ENCODE measurements at places on chromosomes 2 and 18. TPM values are rescaled to one million over a fixed set of nuclear protein-coding genes. Genes with fewer than 3 reads are reported as not detected.

DNA sequence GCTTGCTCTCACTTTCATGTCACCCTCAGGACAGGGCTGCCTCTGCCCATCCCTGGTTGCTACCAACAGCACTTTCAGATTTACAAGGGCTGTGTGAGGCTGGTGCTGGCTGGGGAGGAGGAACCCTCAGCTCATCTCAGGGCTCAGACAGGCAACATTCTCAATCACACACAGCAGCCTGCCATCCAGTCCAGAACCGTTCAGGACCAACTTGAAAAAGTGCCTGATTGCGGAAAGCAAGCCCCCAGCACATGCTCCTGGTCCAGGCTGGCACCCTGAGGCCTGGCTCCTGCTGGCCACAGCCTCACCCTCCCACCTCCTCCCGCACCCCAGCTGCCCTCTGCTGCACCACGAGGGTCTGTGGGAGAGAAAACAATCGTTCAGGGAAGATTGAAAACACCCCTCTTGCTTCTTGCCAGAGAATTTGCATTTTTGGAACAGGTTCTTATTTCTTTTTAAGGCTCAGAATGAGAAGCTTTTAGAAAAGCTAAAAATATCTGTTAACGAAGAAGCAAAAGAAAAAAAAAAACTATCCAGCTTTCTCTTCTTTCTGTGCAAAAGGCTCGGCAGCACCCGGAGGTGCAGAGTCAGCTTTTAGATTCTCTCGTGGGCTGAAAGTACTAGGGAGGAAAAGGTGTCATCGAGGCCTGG lies 403.8 kb upstream of the ID2 start:
- no peak for DNase-seq
- H3K36me3 ChIP-seq: no peaks in the 10 kb centered on the region
- no peak overlapping the region for H3K27ac ChIP-seq
- no peaks in the 10 kb centered on the region for H3K27me3 ChIP-seq

DNA sequence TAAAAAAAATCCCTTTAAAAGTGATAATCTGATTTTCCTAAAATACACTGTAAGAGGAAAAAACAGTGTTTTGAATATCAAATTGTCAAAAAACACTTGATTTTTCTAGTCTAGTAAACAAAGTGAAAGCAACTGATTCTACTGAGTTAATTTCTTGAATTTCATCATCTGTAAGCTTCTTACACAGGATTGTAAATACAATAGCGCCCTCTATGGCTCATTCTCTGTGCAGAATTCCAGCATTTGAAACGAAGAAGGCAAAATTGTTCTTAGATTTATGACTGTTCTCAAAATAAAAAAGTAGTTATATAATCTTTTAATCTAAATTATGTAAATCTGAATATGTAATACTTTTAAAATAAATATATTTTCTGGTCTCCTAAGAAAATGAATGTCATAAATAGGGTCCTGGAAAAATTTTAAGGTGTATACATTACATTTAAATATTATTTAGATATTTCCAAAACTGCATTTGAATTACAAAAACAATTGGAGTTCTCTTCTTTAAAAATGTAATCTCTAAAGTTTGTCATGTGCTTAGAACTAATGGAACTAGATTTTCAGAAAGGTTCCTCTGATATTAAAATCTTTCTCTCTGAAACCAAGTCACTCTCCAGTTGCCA lies 176.9 kb upstream of the MC4R start:
- H3K4me1 ChIP-seq: no peaks in the 10 kb centered on the region
- DNase-seq: no peak
- H3K4me3 ChIP-seq: no peak overlapping the region
- no peak overlapping the region for H3K27ac ChIP-seq
- no peaks in the 10 kb centered on the region for H3K36me3 ChIP-seq

DNA sequence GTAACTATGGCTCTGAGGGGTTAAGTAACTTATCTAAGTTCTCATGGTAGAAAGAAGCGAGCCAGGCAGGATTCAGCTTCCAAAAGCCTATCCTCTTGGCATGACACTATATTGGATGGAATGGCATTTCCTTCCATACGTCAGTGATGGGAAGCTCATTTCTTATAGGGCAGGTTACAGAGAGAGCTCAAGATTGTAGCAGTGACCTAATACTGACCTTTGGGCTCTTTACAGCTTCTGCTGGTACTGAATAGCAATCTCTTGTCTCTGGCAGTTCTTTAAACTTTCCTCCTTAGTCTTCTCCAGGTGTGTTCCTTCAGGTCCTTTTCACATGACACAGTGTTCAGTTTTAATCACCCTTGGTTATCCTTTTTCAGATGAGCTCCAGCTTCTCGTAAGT lies 133.0 kb downstream of the HRH4 start:
- H3K27ac ChIP-seq: no peak overlapping the region
- no peak for DNase-seq
- H3K4me3 ChIP-seq: no peak overlapping the region
- no peaks in the 10 kb centered on the region for H3K27me3 ChIP-seq
- H3K4me1 ChIP-seq: no peaks in the 10 kb centered on the region

GRCh38 chr18:38368246-38368645 lies 802.6 kb upstream of the CELF4 start:
- DNase-seq: no peak
- H3K27ac ChIP-seq: no peak overlapping the region
- no peaks in the 10 kb centered on the region for H3K27me3 ChIP-seq

The CD226 gene
- 0.36 TPM for total RNA-seq

- no peak overlapping the region for H3K4me3 ChIP-seq
- no peak for DNase-seq
- H3K36me3 ChIP-seq: peaks cover 41% of the 10 kb centered on the region
- no peak overlapping the region for H3K27ac ChIP-seq
- no peaks in the 10 kb centered on the region for H3K4me1 ChIP-seq
- no peaks in the 10 kb centered on the region for H3K27me3 ChIP-seq
These were observed 18.8 kb downstream of the CNDP2 start for GRCh38 chr18:74514860-74515495.

DNA sequence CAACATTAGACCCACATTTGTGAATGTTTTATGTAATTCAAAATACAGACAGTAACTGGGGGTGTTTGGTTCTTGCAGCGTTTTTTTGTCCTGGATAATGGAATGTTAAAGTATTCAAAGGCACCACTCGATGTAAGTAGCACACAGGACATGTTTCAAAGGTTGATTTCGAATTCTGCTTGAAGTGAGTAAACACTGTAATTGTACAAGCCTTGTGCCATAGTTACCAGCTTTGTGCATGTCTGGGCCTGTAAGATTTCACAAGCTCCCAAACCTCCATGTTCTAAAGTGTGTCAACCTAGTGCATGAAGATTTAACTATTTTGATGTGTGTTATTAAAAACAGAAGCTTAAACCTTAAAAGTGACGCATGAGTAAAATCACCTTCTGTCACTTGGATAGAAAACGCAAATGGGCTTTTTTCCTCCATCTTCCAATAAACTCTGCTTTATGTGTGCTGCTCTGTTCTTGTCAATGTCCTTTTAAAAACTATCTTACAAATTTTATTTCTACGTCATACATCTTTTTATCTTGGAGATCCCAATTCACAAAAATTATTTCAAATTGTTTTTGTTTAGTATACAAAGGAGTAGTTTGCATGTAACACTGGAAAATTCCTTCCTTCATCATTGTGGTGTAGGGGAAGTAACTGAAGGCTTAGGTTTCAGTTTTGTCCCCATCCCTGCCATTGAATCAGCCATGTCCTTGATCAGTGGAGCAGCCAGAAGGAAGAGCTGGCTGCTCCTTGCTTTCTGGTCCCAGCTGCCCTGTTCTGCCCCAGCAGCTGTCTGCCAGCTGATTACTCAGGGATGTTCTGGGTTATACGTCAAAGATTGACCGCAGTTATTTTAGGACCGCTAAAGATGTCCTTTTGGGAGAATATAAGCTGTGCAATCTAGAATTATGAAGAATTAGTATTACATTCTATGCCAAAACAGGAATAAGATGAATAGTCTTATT lies 119.2 kb downstream of the PRKRA start:
- no peak overlapping the region for H3K27ac ChIP-seq
- H3K36me3 ChIP-seq: no peaks in the 10 kb centered on the region
- no peak overlapping the region for H3K4me3 ChIP-seq
- H3K4me1 ChIP-seq: peaks cover 9% of the 10 kb centered on the region
- H3K27me3 ChIP-seq: no peaks in the 10 kb centered on the region

The COL4A4 gene
- 0.36 TPM for total RNA-seq

DNA sequence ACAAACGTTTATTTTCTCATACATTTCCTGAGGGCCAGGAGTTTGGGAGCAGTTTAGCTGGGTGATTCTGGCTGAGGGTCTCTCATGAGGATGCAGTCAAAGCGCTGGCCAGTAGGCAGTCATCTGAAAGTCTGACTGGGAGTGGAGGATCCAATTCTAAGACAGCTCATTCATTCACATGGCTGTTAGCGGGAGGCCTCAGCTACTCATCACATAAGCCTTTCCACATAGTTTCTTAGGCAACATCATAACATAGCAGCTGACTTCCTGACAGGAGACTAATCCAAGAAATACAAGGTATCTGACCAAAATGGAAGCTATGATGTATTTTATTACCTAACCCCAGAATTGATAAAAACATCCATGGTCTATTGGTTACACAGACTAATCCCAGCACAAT lies 2.9 kb upstream of the MRPL44 start:
- no peak overlapping the region for H3K4me3 ChIP-seq
- no peaks in the 10 kb centered on the region for H3K36me3 ChIP-seq
- DNase-seq: peak; percentile 93
- H3K27ac ChIP-seq: peak overlapping the region; percentile 89
- H3K27me3 ChIP-seq: no peaks in the 10 kb centered on the region

DNA sequence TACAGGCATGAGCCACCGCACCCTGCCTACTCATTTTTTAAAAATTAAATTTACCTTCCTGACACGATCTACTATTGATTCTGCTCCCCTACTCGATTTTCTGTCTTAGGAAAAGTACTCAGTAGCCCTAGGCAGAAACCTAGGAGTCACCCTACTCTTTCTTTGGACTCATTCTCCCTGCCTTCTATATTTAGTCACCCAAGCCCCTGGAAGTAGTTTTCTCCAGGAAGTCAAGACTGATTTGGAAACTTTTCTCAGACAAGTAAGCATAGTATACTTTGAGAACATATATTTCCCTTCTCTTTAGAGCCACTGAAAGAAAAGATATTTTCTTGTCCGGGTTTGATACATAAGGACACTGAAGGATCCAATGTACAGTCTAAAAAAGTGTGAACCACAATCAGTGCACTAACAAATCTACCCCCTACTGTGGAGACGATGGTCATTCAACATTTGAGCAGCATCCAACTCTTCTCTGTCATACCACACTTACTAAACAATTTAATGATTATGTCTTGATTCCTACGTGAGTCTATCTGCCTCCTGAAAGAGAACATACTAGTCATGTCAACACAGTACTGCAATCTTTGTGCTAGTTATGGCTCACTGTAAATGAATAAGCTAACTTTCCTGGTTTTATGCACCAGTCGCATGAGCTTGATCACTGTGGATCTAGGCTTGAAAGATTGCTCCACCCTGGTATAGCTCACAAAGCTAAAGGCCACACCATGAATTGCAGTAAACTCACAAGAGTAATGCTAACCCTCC lies 19.8 kb downstream of the YWHAQ start:
- H3K27me3 ChIP-seq: no peaks in the 10 kb centered on the region
- H3K27ac ChIP-seq: peak overlapping the region; percentile 68
- no peak overlapping the region for H3K4me3 ChIP-seq
- peaks cover 58% of the 10 kb centered on the region for H3K4me1 ChIP-seq

The SLC11A1 gene
- 0.29 TPM for total RNA-seq

The ARHGEF33 gene
- 0.29 TPM for total RNA-seq

The PKDCC gene
- total RNA-seq: 4.0 TPM

GRCh38 chr18:4060427-4061281 lies 394.5 kb downstream of the DLGAP1 start:
- no peaks in the 10 kb centered on the region for H3K4me1 ChIP-seq
- no peaks in the 10 kb centered on the region for H3K36me3 ChIP-seq
- no peaks in the 10 kb centered on the region for H3K27me3 ChIP-seq

DNA sequence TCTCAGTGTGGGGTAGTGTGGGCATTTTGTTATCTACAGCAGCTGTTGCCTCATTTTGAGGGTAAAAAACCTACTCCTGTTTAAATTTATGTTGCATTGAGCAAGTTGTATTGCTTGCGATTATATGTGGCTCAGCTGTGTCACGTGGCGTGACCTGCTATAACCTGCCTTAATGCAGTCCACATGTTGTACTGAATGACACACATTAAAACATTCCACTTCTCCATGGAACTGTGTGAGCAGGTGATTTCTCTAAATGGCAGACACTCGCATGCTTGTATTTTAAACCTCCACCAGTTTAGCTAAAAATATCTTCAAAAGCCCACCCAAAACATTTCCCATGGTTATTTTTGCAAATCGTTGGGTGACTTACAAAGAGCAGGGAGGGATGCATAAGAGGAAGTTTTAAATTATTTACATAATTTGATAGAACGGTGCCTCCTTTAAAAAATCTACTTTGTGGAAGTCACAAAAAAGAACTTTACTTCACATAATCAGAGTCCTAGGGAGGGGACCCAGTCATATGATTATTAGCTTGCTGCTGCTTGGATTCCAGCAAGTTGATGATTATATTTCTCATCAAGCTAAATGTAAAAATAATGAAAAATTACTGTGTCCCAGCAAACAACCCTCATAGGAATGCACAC lies 163.3 kb upstream of the ZEB2 start:
- H3K36me3 ChIP-seq: no peaks in the 10 kb centered on the region
- H3K27me3 ChIP-seq: no peaks in the 10 kb centered on the region
- H3K27ac ChIP-seq: no peak overlapping the region
- DNase-seq: no peak

The POTEJ gene
- not detected for total RNA-seq

DNA sequence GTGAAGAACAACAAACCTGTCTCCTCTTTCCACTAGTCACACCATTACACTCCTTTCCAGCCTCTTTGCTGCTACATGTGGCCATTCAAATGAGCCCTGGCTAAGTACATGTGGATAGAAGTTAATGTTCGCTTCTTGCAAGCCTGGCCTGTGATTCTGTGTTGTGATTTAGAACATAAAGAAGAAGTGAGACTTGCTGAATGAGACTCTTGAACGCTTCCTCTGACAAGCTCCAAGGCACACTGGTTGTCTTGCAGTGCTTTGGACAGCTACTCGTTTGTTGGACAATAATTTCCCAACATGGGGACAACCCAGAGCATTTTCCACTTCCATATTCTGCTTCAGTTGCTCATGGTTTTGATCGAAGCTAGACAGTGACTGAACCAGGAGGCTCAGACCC lies 57.3 kb downstream of the CCDC74A start:
- DNase-seq: no peak
- H3K4me3 ChIP-seq: no peak overlapping the region
- no peaks in the 10 kb centered on the region for H3K4me1 ChIP-seq
- H3K27me3 ChIP-seq: no peaks in the 10 kb centered on the region
- H3K27ac ChIP-seq: no peak overlapping the region

The CD207 gene
- not detected for total RNA-seq

DNA sequence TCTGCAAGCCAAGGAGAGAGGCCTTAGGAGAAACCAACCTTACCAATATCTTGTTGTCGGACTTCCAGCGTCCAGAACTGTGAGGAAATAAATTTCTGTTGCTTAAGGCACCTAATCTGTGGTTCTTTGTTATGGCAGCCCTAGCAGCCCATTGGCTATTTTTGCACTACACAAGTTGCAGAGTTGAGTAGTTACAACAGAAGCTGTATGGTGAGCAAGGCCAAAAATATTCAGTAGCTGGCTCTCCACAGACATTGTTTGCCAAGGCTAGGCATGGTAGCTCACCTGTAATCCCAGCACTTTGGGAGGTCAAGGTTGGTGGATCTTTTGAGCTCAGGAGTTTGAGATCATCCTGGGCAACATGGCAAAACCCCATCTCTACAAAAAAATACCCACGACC lies 27.1 kb upstream of the SCYGR1 start:
- no peak overlapping the region for H3K4me3 ChIP-seq
- H3K27me3 ChIP-seq: no peaks in the 10 kb centered on the region
- H3K36me3 ChIP-seq: no peaks in the 10 kb centered on the region
- DNase-seq: no peak
- peaks cover 34% of the 10 kb centered on the region for H3K4me1 ChIP-seq

The MAPRE2 gene
- total RNA-seq: 24.2 TPM
